ENCODE measurements at places on chromosomes 5 and 9.

GRCh38 chr9:131525643-131526565 is 5.2 kb downstream of the UCK1 start:
- no peak for DNase-seq

DNA sequence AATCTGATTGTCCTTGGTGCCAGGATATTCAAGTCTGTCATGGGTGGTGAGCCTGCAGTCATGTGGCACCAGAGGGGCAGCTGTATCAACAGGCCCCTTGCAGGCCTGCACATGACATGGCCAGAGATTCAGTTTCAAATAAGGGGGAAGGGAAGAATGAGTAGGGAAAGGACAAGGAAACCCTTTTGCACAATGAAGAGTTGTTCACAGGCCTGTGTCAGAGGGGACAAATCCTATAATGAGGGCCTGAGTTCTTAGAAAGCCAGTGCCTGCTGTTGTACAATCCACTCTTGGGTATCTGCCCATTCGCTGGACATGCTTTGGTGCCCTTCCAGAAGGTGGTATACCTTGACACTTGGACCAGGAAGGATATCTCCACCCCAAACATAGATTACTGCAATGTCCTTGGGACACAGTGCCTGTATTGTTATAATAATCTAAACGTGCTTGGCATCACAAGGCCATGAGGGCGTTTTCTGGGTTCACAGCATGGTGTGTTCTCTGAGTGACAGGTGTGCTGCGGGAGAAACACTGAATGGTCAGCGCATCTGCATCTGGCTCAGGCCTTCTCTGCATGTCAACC is 1.9 kb upstream of the TMEM171 start:
- no peak for DNase-seq

GRCh38 chr5:180155365-180155926 is 53.6 kb downstream of the RASGEF1C start:
- DNase-seq: no peak

- DNase-seq: no peak
Observed at GRCh38 chr5:111679611-111680010, 77.4 kb downstream of the NREP start.

GRCh38 chr5:175738602-175739133 is 80.8 kb downstream of the HRH2 start:
- DNase-seq: no peak

- DNase-seq: no peak
Observed at GRCh38 chr9:81530310-81530810, 159.0 kb downstream of the TLE1 start.

DNA sequence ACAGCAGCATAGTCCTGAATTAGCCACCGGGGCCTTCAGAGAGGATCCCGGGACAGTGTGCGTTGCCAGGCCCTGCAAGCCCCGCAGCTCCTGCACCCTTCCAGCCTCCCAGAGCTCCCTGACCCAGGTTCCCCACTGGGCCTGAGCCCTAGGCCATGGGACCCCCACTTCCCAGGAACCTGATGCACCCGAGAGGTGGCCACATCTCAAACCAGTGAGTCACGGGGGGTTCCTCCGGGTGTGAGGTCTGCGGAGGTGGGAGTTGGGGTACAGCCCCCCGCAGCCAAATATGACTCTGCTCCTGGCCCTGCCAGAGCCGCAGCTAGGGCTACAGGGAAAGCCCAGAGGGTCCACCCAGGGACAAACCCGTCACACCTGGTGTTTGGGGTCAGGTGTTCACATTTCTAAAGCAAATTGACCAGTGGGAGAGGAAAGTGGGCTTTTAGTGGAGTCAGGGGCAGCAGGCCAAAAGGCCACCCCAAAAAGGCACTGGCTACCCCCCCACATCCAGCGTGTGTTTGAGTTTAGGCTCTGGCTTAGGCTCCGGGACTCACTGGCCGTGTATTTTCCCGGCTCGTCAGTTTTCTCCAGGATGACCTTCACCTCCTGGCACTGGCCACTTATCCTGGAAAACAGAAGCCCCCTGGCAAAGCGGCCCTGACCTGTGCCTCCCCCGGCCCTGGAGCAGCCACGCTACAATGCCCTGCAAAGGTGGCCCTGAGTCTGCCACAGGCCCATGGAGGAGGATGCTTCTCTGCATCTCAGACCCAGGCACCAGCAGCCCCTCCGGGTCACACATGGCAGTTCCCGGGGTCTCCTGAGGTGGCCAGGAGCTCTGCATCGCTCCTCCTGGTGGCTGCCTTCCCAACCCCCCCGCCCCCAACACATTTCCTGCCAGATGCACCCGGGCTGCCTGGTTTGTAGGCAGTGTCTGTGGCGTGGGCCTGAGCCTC is 17.4 kb upstream of the OBP2B start:
- no peak for DNase-seq

DNA sequence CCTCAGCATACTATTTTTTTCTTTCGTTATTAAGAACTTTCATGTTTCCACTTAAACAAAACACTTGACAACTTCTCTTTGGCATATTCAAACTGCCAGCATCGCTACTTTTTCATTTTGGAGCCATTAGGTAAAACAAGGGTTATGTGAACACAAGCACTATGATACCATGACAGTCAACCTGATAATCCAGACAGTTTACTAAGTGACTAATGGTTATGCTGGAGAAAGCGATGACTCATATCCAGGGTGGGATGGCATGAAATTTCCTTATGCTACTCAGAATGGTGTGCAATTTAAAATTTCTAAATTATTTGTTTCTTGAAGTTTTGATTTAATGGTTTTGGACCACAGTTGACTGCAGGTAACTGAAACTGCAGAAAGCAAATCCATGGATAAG is 29.9 kb upstream of the PRSS3 start:
- peak; percentile 76 for DNase-seq

DNA sequence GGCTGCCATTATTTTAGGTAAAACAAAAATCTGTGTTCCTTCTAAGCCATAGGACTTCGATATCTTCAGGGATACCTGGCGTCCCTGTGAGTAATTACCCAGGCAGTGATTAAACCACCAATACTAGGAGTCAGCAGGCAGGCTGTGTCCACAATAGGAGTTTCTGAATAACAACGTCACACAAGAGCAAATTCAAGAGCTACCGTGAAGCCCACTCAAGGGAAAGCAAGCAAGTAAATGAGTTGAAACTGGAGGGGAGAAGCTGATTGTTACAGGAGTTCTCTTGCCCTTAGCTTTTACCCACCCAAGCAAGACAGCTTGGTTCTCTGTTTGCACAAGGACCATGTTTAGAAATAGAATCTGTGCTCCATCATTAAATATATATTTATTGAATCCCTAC is 50.8 kb downstream of the SEMA5A start:
- DNase-seq: no peak

- peak; percentile 31 for DNase-seq
Observed at GRCh38 chr5:142507531-142508372, 178.1 kb downstream of the FGF1 start.

- DNase-seq: no peak
Observed at GRCh38 chr5:28296254-28297013, 1258.0 kb upstream of the CDH9 start.

All from fibroblast of mammary gland (primary cell).